ENCODE measurements at places on chromosomes 3 and 15.

DNA sequence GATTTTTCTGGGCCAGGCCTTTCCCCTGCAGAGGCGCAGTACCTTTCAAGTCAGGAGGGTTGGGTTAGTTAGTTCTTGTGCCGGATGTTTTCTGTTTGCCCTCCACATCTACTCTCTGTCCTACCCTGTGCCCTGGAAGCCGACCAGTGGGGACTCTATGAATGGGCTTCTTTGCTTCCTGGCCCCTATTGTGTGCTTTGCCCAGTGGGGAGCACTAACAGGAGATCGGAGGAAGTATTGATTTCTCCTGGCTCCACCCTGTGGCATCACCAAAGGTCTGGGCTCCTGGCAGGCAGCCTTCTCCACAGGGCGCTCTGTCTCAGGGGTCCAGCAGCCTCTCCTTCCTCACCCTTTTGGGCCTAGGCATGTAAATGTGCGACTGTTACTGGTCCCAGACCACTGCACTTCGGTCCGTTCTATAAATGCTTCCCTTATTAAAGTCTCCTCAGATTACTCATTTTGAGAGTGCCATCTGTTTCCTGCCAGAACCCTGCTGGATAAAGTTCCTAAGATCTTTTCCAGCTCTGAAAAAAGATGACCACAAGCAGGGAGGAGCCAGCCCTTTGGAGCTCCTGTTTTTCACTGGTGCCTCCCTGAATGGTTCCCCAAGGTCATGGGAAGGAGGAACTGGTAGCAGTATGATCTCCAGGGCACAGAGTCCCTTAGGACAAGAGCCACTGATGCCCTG, 44.5 kb downstream of the CTDSPL start:
- no peak for DNase-seq

DNA sequence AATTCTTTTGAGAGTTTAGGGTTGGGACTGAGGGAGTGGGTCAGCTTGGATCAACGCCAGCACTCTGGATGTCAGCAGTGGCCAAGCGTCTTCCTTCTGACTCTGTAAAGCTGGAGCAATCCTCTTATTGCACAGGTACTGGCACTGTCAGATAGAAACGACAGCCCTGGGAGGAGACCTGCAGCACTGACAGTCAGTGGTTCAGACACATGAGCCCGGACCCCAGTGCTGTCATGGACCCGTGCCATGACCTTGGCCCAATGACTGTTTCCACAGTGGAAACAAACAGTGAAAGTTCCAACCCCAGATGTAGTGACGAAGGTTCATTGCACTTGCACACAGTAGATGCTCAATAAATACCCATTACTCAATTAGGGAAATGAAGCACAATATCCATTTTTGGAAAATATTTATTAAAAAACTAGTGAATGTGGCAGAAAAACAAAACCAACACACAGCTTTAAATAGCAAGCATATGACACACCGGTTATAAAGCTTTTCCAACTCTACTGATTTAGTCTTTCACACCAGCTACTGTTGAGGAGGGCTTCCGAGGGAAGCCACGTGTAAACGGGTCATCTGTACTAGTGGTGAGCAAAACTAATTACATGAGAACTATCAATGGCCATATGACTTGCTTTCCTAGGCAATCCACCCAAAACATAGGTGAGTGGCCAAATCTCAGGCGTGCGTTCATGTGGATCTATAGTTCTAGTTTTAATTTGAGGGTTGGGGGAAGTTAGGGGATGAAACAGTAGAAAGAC, 22.1 kb downstream of the SIAH2 start:
- no peak for DNase-seq

GRCh38 chr3:119582178-119582577, 2.9 kb downstream of the ADPRH start:
- DNase-seq: peak; percentile 12

GRCh38 chr15:35308802-35309201, 223.7 kb upstream of the NANOGP8 start:
- DNase-seq: no peak

DNA sequence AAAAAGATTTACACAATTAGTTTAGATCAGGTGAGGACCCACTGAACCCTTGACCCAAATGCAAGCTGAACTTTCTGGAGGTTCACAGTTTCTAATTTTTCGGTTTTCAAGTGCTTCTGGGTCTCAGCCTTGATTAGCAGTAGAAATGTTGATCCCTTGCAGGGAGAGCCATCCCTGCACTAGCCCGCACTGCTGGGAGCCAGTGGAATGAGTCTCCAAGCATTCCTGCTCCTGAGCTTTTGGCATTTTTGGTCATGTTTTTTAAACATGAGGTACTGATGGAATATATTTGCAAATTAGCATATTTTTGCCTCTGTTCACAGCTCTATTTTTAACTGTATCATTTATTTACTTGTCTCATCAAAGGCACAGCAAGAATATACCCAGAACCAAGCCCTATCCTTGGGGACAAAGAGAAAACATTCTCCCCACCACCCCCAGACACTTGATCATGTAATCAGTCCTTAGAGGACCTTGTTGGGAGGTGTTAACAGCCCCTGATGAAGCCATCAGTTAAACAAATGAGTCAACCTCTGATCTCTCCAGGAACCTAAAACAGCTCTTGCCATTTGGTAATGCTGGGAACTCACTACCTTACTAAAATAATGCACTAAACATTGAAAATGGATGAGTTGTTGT, 119.0 kb upstream of the CTDSPL start:
- DNase-seq: no peak

DNA sequence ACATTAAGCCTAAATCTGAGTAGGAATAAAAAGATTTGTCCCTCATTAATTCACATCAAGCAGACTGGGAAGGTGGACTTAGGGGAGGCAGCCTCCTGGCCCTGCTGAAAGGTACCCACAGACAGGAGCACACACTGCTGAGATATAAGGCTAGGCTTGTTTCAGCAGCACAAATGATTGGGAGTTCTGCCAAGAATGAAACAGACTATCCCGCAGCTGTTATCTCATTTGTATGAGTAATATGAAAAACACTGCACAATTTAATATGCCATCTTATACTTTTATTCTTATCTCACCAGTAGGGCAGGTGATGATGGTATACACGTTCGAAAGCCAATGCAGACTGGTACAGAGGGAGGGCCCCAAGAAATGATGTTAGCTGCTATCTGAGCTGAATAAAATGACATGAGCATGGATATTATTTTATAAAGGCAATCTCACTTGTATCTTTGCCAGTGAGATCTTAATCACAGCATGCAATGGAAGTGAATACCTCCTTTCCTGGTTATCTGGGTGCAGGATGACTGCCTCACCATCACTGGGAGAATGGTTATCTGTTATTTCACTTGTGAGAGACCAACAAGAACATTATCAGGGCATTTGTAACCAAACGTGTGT, 258.7 kb upstream of the PPP2R3A start:
- no peak for DNase-seq

All from stimulated activated CD4-positive, alpha-beta T cell treated with anti-CD3 and anti-CD28 coated beads, Interleukin-1b, Interleukin-23, amount 100 ng/mL, for 4 hours (primary cell).